Kidney epithelial cell (primary cell): ENCODE measurements at places on chromosomes 16 and 17. TPM values are rescaled to one million over a fixed set of nuclear protein-coding genes. Genes with fewer than 3 reads are reported as not detected.

The SLFN12 gene
- 12.8 and 12.9 TPM in 2 replicates for total RNA-seq

The TBC1D3I gene
- 0.13 TPM in 1 of 2 replicates, not detected in the other for total RNA-seq

The TMC7 gene
- 0.75 and 1.6 TPM in 2 replicates for total RNA-seq

The PNMT gene
- total RNA-seq = 2.7 TPM in 1 of 2 replicates, not detected in the other

The HCRT gene
- total RNA-seq = not detected in 2 replicates

The SMPD3 gene
- total RNA-seq = under 0.01 and 0.38 TPM in 2 replicates

The NPIPA3 gene
- total RNA-seq = 1.0 and 2.9 TPM in 2 replicates

The ZP2 gene
- not detected in 2 replicates for total RNA-seq

The TEKT5 gene
- total RNA-seq = 0.04 and 0.27 TPM in 2 replicates

The MYH8 gene
- not detected in 2 replicates for total RNA-seq

The METTL16 gene
- 32.4 and 41.6 TPM in 2 replicates for total RNA-seq

The RNU2-1 gene
- not detected in 2 replicates for total RNA-seq

The C1QL1 gene
- 0.08 TPM in 1 of 2 replicates, not detected in the other for total RNA-seq

The ALOX12 gene
- total RNA-seq = 1.4 and 1.7 TPM in 2 replicates

The C16orf54 gene
- total RNA-seq = not detected in 2 replicates

The HEATR9 gene
- total RNA-seq = not detected in 2 replicates

The BCO1 gene
- 0.13 and 0.14 TPM in 2 replicates for total RNA-seq

The HOXB4 gene
- 3.6 and 4.4 TPM in 2 replicates for total RNA-seq

The SOX8 gene
- total RNA-seq = 0.71 and 1.3 TPM in 2 replicates

The CA5A gene
- total RNA-seq = not detected in 2 replicates
